Kidney epithelial cell (primary cell): ENCODE measurements at places on chromosomes 16 and 17.

DNA sequence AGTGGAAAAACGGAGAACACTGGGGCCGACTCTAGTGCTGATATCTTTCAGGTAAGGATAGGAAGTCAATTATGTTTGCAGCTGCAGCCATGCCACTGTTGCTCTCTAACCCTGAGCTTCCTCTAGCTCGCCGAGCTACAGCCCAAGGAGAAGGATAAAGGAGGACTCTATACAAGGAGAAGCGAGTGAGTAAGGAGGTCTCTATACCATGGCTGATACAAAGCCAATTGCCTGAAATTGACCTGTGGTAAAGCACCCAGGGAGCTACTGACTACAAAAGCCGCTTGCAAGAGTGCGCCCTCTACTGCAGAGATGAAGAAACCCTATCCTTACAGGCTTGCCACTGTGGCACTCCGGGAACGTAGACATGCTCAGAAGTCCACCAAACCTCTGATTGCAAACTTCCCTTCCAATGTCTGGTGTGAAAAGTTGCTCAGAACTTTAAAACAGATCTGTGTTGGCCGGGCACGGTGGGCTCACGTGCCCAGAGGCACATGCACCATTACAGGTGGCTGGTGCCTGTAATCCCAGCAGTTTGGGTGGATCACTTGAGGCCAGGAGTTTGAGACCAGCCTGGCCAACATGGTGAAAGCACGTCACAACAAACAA, 10.8 kb upstream of the SLC46A1 start:
- DNase-seq: no peak

- DNase-seq: no peak
These were observed 71.0 kb upstream of the CCL1 start for GRCh38 chr17:34434052-34434451.

DNA sequence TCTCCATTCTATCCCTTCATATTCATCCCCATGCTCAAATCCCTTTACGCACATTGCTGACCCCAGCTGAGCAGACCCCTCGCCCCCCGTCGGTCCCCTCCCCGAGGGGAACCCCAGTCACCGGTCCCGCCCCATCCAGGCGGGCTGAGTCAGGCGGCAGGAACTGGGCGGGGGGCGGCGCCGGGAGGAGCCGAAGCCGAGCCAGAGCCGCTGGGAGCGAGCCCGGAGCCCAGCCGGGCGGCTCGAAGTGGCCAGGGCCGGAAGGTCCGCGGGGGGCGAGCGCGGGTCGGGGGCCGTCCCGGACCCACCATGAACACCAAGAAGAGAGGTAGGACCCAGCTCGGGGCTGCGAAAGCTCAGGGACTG, 8.6 kb downstream of the RIPOR1 start:
- DNase-seq: no peak

DNA sequence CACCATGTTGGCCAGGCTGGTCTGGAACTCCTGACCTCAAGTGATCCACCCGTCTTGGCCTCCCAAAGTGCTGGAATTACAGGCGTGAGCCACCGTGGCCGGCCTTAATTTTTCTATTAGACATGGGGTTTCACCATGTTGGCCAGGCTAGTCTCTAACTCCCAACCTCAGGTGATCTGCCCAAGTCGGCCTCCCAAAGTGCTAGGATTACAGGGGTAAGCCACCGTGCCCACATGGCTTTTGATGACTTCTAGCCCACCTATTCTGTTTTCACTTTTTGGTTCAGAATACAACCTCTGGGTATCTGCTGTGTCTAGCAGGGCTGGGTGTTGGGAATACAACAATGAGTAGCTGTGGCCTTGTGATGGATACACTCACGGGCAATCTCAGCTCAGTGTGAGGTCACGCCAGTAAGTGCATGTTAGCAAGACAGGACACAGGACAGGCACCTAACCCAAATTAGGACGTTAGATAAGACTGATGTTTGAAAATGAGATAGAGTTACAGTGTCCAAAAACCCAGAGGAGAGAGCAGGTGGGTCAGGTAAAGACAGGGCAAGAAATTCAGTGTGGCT, 14.1 kb upstream of the YWHAE start:
- no peak for DNase-seq

GRCh38 chr17:30832438-30833124, 815 bp downstream of the ATAD5 start:
- DNase-seq: no peak

DNA sequence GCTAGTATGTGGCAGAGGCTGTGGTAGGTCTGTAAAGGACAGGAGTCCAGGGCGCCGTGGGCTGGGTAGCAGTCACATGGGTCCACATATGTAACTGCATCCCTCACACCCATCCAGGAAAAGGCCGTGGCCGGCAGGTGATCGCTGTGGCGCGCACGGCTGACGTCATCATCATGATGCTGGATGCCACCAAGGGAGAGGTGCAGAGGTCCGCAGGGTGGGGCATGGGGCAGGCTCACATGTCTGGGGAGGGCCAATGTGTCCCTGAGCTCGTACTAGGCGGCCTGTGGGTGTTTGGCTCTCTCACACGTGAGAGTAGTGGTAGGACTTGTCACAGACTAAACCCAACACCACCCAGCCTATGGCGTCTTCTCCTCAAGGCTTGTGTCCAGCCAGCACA, 9.0 kb upstream of the MYO15A start:
- no peak for DNase-seq

GRCh38 chr17:30218799-30219198, 16.7 kb downstream of the SLC6A4 start:
- DNase-seq: no peak

GRCh38 chr17:40074871-40075200, 12.1 kb downstream of the THRA start:
- no peak for DNase-seq

DNA sequence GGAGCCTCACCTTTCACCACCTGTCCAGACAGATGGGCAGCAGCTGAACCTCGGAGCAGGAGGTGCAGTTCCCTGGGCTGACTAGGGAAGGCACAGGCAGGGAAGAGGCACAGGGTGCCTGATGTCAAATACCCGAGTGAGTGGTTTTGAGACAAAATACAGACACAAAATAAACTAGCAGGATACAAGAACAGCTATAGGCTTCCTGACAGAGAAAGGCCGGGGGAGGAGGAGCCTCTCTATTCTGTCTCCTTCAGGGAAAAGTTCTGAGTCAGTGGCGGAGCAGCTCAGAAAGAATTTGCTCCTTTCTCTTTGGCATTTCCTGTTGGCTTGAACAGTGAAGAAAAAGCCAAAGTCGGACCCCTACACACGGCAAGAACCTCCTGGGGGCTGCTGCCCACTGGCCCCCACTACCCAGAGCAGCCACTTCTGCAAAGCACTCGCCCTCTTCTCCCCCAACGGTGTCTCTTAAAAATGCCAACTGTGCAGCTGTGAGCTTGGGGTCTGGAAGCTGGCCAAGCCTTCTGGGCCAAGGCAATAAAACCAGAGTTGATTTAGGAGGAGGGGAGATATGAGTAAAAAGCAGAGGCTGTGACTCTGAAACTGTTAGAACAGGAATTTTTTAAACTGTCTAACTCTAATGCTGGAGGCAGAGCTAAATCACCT, 14.4 kb upstream of the FAAP100 start:
- peak; percentile 85 for DNase-seq

DNA sequence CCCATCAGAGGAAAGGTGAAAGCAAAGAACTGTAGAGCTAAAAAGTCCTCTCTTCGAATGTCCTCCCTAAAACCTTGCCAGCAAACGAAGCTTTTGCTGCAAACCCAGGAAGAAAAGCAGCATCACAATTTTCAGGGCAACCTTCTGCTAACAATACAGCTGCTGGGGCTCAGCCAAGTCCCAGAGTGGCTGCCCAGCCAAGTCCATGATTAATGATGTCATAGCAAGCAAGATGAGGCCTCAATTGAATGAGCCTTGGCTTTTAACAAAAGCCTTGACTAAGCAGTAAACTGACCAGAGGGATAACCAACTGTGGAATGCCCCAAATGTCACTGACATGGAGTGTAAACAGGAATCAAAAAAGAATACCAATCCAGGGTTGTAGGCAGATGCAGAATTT, 342.7 kb downstream of the PMP22 start:
- DNase-seq: no peak

DNA sequence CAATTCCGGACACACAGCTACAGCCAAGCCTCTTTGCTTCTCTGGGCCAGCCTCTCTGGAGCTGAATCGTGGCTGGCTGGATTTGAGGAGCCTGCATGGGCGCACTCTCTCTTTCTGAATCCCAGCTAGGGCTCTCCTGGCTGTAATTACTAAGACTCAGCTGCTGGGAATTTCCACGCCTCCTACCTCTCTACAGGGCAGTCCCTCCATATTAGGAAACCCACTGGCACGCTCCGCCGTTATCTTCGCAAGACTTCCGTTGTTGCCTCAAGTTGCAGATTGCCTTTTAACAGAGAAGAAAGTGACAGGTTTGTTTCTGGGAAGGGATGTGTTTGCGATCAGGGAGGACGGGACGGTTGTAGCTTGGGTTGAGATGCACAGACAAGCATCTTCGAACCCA, 188.4 kb upstream of the NLRP1 start:
- no peak for DNase-seq

GRCh38 chr16:25093208-25094061, 18.1 kb upstream of the LCMT1 start:
- no peak for DNase-seq

DNA sequence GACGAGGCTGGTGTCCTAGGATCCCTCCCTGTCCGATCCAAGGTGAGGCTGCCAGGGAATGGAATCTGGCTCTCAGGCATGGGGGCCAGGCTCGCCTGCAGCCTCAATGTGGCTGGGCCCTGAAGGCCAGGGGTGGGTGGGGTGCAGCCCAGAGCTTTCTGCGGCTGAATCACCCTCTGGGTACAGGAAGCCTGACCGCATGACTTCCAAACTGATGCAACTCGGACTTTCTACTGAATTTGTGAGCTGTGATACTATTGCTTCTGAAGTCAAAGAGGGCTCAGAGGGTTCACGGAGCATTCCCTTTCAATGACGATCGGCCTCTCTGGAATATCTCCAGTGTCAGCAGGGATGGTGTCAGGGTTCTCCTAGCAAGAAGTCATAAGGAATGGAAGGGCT, 123.7 kb downstream of the METRNL start:
- no peak for DNase-seq

- no peak for DNase-seq
These were observed 53.9 kb downstream of the OR1D5 start for GRCh38 chr17:3009411-3009920.

- no peak for DNase-seq
These were observed 58.4 kb upstream of the MARCHF10 start for GRCh38 chr17:62866471-62866870.

GRCh38 chr16:22789281-22789945, 24.5 kb upstream of the HS3ST2 start:
- DNase-seq: no peak

DNA sequence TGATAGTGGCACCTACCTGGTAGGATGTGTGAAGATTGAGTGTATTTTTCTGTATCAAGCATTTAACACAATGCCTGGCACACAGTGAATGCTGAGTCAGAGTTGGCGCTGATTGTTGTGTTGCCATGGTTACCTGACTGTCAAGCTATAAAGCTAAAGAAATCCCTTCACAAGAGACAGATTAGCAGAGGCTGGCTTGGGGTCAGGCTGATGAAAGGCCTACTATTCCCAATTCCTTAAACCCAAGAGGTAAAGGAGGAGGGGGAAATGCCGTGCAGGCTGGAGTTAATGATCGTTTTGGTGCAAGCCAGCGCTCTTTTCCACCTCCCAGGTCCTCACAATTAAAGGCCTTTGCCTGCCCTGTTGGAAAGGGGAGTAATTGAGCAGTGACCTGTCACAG, 5.9 kb downstream of the CLEC19A start:
- DNase-seq: no peak

DNA sequence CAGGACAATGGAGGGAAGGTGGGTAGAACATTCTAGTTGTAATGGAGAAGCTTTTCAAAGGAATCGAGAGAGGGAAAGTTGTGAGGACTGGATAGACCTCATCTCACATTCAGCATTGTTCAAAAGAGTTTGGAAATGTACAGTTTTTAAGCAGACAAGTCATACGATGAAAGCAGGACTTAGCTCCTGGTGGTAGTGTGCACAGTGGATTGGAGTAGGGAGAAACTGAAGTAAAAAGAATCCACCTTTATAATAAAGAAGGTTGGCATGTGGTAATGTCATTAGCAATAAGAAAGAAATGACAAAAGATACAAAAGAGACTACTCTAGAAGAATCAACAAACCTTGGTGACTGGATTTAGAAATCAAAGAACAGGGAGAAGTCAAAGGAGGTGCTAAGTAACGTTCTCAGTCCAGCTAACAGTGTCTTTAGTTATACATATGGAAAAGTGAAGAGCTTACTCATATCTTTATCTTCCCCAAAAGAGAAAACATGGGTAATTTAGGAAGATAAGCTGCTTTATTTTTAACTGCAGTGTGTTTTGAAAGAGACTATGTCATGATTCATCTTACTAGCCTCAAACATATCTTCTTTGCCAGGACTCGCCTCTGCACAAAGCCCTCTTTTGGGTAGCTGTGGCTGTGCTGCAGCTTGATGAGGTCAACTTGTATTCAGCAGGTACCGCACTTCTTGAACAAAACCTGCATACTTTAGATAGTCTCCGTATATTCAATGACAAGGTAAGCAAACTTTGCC, 18.7 kb upstream of the EVI2A start:
- no peak for DNase-seq

GRCh38 chr17:70771804-70772386, 602.6 kb downstream of the KCNJ2 start:
- no peak for DNase-seq

DNA sequence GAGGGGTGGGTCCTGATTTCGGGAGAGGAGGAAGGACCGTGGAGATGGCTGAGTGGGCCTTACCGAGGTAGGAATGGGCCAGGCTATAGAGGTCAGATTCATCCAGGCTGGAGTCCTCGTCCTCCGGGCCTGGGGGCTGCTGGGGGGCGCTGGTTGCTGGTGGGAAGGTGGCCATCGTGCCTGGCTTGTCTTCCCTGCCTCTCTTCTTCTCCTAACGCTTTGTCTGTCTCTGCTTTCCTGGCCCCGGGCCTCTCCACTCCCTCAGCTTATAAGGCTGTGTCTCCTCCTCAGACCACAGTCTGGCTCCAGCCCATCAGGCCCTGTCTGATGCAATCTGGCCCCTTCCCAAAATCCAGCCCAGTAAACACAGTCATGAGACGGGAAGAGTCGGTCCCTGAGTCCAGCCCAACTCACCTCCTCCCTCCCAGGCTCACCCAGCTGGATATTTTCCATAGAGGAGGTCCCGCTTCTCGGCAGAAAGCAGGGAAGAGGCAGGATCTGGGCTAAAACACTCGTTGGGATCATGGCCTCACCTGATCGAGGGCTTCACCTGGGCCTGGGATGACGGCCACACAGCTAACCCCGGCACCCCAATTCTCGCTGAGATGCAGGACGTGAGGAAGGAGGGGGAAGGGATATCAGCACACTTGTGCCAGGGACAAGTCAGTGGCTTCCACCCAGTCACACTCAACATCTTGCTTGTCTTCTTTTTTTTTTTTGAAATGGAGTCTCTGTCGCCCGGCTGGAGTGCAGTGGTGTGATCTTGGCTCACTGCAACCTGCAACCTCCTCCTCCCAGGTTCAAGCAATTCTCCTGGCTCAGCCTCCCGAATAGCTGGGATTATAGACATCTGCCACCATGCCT, at the start of gene NUPR1:
TSS of gene NUPR1 (minus strand) at position 242 of the 864 bp plus-strand sequence. CDS start at position 175, 67 bp downstream.
- no peak for DNase-seq
